OCI-LY7 (cell line): ENCODE measurements at places on chromosomes 4 and X. TPM values are rescaled to one million over a fixed set of nuclear protein-coding genes. Genes with fewer than 3 reads are reported as not detected.
A peak's percentile ranks its signal among the peaks of the same experiment; 100 is the strongest.

GRCh38 chr4:155085843-155086530, 122.4 kb upstream of the NPY2R start:
- DNase-seq = no peak

- no peak for DNase-seq
These were observed 2.3 kb downstream of the TMEM187 start for GRCh38 chrX:153974726-153975286.

DNA sequence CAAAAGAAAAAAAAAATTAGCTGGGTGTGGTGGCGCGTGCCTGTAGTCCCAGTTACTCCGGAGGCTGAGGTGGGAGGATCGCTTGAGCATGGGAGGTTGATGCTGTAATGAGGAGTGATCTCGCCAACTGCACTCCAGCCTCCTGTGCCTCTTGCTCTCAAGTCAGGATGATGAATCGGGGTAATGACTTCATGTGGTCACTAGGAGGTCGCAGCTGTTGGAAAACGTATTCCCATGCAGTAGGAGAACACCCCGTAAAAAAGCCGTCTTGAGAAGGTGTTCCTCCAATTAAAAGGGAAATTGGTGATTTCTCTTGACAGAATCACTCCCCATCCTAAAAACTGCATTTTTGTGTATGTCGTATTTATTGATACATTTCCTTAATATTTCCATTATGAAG, 2.2 kb downstream of the CCNB3 start:
- no peak for DNase-seq

GRCh38 chr4:3873408-3874027, 107.3 kb downstream of the ADRA2C start:
- DNase-seq = no peak

DNA sequence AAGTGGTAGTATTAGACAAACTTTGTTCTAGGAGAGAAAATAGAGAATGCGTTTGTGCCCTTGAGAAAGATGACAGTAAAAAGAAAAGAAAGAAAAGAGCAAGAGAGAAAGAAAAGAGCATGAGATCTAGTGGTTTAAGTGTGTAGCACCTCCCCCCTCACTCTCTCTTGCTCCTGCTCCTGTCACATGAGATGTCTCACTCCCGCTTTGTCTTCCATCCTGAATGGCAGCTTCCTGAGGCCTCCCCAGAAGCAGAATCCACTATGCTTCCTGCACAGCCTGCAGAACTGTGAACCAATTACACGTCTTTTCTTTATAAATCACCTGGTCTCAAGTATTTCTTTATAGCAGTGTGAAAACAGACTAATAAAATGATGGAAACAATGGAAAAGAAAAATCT, 499.6 kb downstream of the ACTRT1 start:
- no peak for DNase-seq

GRCh38 chr4:183469285-183469684, 24.8 kb downstream of the CDKN2AIP start:
- no peak for DNase-seq

DNA sequence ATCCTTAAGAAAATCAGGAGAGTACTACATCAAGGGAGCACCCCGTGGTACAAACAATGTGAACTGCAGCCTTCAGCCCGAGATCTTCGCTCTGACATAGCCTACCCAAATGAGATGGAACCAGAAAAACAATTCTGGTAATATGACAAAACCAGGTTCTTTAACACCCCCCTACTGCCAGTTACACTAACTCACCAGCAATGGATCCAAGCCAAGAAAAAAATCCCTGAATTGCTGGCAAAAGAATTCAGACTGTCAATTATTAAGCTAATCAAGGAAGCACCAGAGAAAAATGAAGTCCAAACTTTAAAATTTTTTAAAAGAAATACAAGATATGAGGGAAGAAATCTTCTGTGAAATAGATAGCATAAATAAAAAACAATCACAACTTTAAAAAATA, 101.7 kb upstream of the KLF8 start:
- no peak for DNase-seq

DNA sequence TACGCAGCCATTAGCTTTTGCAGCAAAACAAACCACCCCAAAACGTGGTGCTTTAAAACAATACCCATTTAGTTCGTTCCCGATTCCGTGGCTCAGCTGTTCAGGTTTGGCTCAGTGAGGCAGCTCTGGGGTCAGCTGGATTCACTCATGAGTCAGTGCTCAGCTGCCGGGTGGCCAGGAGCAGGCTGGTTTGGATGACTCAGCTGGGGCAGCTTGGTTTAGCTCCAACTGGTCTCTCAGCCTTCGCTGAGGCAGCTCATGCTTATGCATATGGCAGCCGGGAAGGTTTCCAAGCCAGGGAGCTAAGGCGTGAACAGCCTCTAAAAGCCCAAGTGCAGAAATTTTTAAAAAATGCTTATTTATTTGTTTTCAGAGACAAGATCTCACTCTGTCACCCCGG, 13.3 kb upstream of the CD99 start:
- no peak for DNase-seq

GRCh38 chrX:51332188-51332942, at the start of gene NUDT10:
TSS of gene NUDT10 (plus strand) at chrX:51332822. CDS start at chrX:51332966, 144 bp downstream.
- no peak for DNase-seq

HS3ST1 gene
- total RNA-seq = not detected in 2 replicates

DNA sequence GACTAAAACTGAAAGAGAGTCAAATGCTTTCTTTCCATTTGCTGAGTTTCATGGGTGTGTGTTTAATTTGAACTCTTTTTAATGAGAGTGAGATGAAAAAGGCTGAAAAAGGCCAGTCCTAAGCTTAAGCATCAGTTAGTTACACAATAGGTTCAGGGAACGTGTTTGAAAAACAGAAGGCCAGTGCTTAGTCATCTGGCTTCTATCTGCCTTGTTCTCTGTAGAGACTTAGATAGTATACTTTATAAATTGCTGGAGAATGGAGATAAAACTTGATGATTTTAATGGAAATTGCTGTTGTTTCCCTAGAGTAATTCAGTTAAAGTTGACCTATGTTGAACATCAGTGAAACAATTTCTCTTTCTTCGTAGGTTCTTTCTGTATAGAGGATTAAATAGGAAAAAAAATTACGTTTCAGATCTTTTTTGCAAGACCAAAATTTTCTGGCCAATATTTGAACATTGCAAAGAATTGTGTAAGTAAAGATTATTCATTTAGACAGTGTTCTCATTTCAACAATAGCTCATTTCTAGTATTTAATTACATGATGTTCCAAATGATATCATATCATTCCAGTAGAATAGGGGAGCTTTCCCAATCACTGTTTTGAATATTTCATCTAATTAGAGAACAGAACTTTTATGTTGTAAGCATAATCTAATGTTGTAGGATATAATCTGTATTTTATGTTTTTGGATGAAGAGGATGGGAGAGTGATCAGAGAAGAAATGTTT, 1088.8 kb downstream of the ADGRL3 start:
- no peak for DNase-seq

- no peak for DNase-seq
These were observed 121.2 kb downstream of the AFAP1 start for GRCh38 chr4:7818399-7818911.

SHOX gene
- not detected in 2 replicates for total RNA-seq

DNA sequence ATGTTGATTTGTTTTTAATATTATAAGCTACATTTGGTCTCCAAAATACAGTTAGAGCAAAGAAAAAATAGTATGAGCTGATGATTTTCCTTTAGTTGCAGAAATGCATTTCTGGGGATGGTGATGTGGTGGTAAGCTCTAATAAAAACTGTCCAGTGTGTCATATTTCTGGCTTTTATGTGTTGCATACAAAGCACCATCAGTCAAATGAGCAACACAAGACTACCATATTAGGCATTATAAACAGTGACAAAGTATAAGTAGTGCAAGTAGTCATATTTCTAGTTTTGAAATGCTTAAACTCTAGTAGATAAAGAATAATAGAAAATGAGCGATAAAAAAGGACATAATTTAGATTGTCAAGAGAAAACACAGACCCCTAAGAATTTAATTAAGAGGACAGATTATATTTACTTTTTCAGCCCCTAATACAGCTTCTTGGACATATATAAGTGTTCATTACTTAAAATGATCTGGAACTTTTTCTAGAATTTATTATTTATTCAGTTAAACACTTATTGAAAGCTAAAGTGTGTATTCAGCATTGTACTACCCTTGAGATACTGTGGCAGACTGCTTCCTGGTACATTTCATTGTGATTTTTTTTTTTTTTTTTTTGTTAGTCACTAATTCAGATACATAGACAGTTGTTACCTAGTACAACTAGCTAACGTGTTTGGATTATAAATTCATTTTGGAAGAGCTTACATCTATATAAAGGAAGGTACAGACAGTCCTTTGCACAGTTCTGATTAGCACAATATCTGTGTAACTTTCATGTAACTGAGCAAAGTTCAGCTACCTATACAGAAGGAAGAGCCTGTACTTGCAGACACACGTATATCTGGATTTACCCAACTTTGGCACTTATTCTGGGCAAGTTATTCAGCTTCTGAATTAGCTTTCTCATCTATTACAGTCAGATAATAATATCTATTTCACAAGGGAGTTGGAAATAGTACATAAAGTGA, 22.3 kb downstream of the RAP1GDS1 start:
- no peak for DNase-seq

GRCh38 chr4:38752372-38752940, 30.3 kb downstream of the TLR10 start:
- DNase-seq = no peak

PCDH10 gene
- total RNA-seq = not detected in 2 replicates

DNA sequence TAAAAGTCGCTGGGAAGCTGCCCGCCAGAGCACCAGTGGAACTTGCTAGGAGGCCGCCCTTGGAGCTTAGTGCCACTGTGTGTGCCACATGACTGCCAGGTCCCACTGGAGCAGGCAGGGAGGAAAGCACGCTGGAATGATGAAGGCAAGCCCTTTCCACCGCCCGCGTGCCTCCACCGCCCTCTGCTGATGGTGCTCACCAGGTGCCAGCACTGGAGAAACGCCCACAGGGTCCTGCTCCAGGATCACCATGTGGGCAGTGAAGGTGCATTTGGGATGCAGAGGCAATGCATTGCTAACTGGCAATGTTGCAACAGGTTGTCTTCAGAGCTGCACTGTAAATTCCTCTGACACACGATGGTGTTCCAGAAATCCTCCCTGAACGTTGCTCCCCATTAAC, 76.3 kb downstream of the SHROOM2 start:
- DNase-seq = no peak

- DNase-seq = no peak
These were observed 17.7 kb upstream of the GPC3 start for GRCh38 chrX:134002921-134003615.

SLC9B1 gene
- 2.0 and 3.3 TPM in 2 replicates for total RNA-seq

- no peak for DNase-seq
These were observed 167.8 kb downstream of the RAB28 start for GRCh38 chr4:13316354-13316753.

PLA2G12A gene
- 31.4 and 35.9 TPM in 2 replicates for total RNA-seq

- no peak for DNase-seq
These were observed 8.4 kb upstream of the RXFP1 start for GRCh38 chr4:158513256-158513655.

NSUN7 gene
- 0.31 TPM in 1 of 2 replicates, not detected in the other for total RNA-seq

- DNase-seq = no peak
These were observed 38.4 kb downstream of the TBL1X start for GRCh38 chrX:9503261-9503660.

SUPT20HL2 gene
- total RNA-seq = not detected in 2 replicates

SLC2A9 gene
- total RNA-seq = not detected in 2 replicates

CCKAR gene
- total RNA-seq = not detected in 2 replicates

GRCh38 chrX:30814978-30815377, 74.1 kb downstream of the TAB3 start:
- DNase-seq = peak; percentile 19

- DNase-seq = no peak
These were observed 79.0 kb downstream of the CPE start for GRCh38 chr4:165457793-165458192.

- no peak for DNase-seq
These were observed 133.2 kb upstream of the DIAPH2 start for GRCh38 chrX:96551322-96551872.

GRCh38 chrX:16977771-16978170, 31.3 kb downstream of the REPS2 start:
- no peak for DNase-seq

GRCh38 chr4:175776217-175776616, 35.8 kb downstream of the GPM6A start:
- no peak for DNase-seq

- peak; percentile 75 for DNase-seq
These were observed 3.1 kb downstream of the JADE1 start for GRCh38 chr4:128812442-128813235.

GRCh38 chr4:11626066-11626465, 197.4 kb upstream of the HS3ST1 start:
- DNase-seq = no peak

GRCh38 chrX:131675596-131676194, 131.8 kb downstream of the OR13H1 start:
- DNase-seq = peak; percentile 2

DNA sequence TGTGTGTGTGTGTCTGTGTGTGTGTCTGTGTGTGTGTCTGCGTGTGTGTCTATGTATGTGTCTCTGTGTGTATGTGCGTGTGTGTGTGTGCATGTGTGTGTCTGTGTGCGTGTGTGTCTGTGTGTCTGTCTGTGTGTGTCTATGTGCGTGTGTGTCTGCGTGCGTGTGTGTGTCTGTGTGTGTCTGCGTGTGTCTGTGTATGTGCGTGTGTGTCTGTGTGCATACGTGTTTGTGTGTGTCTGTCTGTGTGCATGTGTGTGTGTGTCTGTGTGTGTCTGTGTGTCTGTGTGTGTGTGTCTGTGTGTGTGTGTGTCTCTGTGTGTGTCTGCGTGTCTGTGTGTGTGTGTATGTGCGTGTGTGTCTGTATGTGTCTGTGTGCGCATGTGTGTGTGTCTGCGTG, 35.6 kb downstream of the SLITRK2 start:
- no peak for DNase-seq

- DNase-seq = peak; percentile 14
These were observed 230.2 kb upstream of the STK26 start for GRCh38 chrX:131792789-131793462.
